Amygdala (tissue), 56 donors: ENCODE measurements at places on chromosomes 5 and 9.

- DNase-seq: no peak
Observed at GRCh38 chr5:140319833-140320232, 16.9 kb upstream of the PFDN1 start.

DNA sequence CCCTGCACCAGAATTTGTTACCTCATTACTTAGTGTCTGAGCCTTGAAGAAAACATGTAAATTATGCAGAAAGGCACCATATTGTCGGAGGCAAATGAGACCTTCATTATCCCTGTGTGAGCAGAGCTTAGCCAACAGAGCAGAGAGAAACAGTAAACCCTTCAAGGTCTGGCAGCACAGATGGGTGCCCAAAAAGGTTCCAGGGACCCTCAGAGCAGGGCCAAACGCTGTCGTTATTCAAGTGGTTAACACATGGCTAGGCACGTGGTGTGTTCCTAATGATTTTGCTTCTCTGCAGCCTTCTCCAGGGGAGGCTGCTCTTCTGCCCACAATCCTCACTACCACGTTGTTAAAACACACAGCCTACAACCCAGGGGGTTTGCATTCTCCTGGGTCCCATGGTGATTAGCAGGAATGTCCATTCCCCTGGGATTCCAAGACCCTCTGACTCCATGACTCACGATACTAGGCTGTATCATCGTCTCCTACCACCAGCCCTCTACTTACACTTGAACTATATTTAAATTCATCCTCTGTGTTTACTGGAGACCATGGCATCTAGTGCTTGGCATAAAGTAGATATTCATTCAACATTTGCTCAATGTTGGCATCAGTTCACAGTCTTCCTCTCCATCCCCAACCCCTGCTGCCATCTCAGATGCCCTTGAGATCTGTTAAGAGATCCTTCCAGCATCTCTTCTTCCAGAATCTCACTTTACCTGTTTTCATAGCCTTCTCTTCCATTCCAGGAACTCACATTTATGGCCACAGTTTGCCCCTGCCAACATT is 174.5 kb upstream of the RAD23B start:
- DNase-seq: no peak

GRCh38 chr9:86637515-86637914 is 283.3 kb upstream of the TUT7 start:
- DNase-seq: peak; percentile 20

- DNase-seq: no peak
Observed at GRCh38 chr9:132795511-132796303, 82.4 kb downstream of the AK8 start.

DNA sequence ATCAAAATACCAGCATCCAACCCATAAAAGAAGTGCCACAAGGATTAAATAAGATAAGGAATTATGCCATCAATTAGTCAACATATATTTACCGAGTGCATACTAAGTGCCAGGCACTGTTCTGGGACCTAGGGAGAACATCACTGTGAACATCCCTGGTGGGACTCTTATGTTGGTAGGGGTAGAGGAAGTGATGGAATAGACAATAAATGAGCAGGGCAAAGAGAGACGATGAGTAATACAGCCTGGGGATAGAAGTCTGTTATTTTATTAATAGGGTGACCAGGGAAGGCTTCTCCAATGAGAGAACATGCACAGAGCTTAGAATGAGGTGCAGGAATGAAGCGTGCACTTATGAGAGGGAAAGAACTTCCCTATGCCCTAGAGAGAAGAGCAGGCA is 47.4 kb upstream of the VLDLR start:
- DNase-seq: no peak

DNA sequence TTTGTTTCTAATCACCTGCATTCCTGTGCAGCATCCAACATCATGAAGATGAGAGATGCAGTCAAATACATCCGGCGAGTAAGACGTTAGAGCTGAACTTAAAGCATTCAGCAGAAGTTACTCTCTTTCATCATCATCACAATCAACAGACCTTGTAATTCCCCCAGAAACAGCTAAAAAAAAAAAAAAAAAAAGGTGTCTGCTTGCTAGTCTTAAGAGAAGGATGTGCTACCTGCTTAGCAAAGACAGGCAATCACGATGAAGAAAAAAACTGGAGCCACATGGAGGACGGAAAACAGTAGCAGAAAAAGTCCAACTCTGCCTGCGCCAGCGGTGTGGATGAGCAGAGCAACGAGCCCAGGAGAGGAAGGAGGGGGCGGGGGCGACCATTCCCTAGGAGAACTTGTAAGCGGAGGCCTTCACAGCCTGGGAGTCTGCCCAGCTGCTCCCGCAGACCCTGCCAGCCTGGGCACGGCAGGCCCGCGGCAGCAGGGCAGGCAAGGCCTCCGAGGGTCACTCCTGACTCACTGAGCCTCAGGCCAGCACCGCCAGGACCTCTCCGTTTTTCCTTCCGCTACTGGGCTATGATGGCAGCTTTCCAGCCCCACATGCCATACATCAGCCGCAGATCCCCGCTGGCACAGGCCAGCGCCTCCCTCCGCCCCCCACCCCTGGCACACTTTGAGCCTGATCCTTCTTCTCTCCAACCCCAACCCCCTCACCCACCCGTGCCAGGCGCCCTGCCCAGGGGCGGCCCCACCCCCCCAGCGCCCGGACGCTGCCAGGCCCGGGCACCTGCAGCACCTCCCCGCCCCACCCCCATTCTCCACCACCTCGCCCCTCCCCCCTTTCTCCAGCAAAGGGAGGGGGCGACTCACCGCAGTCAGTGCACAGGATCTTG is 1.4 kb downstream of the NRG2 start:
- peak; percentile 54 for DNase-seq
